ENCODE measurements at places on chromosomes 2 and 18.

DNA sequence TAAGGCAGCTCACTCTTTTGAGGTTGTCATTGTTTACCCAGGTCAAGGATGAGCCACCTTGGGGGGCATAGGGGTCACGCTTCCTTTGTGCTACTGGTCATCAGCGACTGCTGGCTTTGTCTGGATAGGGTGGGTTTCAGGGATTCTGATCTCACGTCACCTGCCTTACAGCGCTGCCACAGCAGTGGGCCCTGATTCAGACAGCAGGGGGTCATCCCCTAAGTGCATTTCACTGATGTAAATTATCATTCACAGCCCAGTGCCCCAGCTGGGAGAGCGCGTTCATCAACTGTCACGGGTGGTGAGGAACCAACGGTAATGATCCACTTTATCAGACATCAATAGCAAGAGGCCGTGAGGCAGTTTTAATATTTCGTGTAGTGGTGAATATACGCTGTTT, 291.2 kb downstream of the NEDD4L start:
- DNase-seq: no peak

DNA sequence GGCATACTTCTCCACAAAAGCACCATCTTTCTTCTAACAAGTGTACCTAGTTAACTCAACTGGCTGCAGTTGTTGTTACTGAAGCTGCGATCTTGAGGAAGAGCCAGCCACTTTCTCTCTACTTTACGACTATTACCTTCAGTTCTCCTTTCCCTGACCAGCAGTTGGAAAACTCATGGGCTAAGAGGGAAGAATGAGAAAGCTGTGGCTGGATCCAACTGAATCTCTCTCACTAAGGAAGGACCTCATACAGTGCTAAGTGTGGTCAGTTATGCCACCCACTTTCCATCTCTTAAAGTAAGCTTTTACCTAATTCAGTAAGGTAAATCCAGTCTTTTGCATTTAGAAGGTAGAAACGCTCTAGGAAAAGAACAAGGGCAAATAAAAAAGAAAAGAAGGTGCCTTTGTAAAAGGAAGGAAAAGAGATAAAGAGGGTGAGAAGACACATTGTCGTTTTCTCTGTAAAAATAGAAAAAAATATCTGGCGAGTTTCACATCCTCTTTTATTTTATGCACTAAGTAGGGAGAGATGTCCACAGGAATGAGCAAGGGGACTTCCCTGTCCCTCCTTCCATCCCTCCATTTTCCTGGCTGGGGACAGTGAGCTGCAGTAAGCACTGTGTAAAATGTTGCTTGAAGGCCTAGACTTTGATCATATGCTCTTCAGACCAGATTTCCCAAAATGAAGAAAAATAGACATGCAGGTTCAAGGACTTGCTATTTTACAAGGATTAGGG, 73.4 kb downstream of the PLEKHM3 start:
- DNase-seq: no peak

- no peak for DNase-seq
Measured at GRCh38 chr2:2271469-2271941, 59.6 kb downstream of the MYT1L start.

GRCh38 chr18:63963615-63964256, 6.1 kb upstream of the SERPINB8 start:
- DNase-seq: no peak

DNA sequence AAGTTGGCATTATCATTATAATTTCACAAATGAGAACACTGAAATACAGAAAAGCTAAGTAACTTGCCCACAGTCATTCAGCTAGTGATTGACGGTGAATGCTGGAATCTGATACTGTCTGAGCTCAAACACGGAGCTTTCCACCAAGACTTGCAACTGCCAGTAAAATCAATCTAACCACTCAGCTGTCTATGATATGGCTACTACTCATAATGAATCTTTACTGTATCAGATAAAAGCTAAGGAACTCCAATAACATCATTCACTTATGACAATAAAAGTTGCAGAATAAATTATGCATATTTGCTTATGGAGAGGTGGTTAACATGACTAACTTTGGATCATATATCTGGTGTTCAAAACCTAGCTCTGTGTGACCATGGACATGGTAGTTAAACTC, 279.4 kb upstream of the NXPH2 start:
- no peak for DNase-seq

DNA sequence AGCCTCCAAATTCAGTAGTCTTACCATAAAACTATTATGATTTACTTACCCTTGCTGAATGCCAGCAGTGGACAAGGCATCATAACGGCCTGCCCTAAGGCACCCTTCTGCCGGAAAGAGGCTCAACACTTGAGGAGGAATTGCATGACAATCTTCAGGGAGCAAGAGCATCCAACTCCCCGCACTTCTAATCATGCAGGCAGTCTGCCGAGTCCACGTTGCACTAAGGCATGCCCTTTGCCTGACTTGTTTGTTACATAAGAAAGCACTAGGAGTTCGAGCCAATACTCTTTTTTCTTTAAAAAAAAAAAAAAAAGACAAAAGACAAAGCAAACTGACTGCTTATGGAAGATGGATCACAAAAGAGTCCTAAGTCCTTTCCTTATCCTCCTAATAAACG, 17.9 kb upstream of the SPTBN1 start:
- DNase-seq: no peak

- no peak for DNase-seq
Measured at GRCh38 chr2:46632349-46632748, 153.0 kb downstream of the TMEM247 start.

DNA sequence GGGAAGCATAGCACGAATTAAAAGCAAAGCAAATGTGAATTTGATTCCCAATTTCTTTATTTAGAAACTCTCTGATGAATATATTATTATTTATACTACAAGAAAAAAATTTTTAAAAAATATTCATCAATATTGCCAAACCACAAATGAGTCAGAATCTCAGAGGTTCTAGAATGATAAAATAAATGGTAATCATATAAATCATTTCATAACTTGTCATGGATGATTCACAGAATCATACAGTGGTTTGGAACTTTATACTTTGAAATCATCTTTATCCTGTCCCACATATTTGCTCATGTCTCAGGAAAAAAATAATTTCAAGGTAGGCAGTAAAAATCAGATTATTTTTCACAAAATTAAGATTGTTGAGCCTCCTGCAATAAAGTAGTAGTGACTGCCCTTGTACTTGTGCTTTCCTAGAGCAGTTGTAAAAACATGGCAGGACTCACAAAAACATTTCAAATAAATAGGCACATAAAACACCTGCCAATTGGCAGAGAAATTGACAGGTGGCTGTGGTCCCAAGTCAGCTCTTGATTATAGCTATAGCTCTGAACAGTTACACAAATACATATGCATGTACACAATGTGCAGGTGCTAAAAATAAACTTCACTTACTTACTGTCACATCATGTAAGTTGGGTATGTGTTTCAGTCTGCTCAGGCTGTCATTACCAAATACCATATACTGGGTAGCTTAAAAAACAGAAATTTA, 273.9 kb upstream of the SESTD1 start:
- no peak for DNase-seq

DNA sequence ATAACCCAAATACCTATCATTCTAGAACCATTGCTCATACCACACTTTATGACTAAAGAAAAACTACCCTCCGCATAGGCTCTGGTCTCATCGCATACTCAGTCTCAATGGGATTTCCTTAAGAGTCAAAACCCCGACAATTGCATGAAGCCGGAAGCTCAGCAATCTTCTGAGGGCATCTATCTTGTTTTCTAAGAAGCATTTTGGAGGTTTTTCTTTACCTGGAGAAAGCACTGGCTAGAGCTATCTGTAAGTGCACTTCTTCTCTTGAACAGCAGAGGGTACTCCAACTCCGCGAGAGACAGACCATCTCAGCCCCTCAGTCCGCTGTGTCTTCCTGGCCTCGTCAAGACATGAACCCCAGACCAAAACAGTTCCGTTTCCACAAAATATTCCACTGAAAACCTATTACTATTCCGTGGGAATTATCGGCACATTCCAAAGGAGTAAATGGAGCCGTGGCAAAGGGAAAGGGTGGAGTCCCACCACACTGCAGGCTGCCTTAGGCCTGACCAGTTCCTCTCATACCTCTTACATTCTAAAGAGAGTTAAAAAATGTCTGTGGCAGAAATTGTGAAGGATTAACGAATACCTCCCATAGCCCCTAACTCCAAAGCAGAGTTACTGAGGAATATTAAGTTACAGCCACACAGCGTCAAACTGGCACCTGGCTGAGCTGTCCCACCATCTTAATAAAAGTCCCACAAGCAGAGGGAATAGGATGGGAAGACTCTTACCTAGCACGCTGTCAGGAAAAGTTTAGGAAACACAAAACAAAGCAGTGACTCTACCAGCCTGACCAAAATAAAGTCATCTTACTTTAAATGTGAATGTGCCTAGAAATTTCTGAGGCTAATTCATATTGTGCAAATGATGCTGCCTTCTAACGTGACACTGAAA, 325.6 kb upstream of the VRK2 start:
- no peak for DNase-seq

DNA sequence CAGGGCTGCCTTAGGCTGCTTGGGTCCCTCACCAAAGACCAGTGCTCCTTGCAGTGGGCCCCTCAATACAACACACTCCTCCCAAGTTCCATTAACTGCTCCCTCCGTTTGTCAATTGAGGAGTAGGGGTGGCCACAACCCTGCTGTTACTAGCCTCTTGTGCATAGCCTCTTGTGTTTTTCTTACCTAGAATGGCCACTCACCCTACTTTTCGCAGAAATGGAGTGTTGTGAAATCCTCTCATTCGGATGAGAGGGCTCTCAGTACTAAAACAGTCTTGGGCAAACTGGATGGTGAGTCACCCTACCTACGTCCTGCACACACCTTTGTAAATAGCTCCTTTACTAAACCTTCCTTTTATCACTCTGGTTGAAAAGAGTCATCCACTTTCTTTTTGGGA, 253.9 kb downstream of the OSR1 start:
- DNase-seq: no peak

DNA sequence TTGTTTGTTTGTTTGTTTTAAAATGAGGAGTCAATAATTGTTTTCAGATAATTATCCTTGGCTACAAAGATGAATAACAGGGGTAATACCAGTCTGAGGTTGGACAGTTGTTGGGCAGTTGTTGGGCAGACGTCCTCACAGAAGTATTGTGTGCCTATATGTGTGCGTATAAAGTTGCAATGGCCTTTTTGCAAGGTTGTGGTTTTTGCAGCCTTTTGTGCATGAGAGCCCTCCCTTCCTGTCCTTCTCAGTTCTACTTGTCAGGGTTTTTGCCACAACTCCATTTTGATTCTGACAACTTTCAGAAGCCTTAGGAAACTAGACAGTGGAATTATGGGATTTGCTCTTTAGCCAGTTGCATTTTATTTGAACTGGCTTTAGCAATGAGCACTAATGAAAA, 6.0 kb upstream of the STK39 start:
- DNase-seq: no peak

DNA sequence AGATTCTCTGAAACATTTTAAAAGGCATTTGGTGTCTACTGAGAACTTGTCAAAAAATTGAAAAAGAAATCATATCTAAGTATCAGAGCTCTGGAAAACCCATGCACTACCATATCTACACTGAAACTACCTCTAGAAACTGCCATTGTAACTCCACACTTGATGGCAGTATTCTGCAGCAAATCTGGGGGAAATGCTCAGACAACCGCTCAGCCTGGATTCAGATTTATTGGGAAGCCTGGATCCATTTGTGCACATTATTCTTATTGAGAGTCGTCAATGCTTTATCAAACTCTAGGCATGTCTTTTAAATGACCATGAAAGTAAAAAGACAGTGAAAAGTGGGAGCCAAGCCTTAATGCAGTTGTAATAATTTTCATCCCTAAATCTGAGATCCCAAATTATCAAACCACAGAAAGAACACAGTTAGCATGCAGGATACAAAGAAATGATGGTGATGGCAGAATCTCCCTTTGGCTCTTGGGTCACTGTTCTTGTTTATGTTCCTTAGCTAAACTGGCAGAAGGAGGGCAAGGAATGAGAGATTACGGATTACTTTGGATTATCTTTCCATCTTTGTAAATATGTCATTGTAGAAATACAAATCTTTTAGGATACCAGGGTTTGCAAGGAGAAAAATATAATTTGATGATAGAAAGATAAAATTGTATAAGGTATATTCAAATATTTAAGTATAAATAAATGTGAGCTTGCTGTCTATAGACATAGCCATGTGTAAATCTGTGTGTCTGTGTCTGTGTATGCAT, 512.1 kb upstream of the SYT4 start:
- no peak for DNase-seq

- no peak for DNase-seq
Measured at GRCh38 chr2:669323-669722, 7.9 kb downstream of the TMEM18 start.

GRCh38 chr18:26421503-26421902, 126.8 kb downstream of the KCTD1 start:
- no peak for DNase-seq

DNA sequence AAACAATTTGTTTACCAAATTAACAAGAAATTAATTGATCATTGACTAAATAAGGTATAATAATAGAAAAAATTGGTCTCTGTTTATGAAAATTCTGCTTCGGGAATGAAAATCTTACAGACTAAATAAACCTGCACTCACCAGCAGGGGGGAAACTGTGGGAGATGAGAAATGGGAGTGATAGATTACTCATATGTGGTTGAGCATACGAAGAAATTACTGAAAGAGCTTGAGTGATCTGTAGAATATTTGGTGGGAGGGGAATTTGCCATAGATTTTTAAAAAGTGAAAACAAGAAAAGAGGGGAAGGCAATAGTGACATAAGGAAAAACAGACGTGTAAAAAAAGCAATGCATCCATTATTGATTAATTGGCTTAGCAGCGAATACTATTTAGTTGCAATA, 2.2 kb downstream of the HMSD start:
- no peak for DNase-seq

DNA sequence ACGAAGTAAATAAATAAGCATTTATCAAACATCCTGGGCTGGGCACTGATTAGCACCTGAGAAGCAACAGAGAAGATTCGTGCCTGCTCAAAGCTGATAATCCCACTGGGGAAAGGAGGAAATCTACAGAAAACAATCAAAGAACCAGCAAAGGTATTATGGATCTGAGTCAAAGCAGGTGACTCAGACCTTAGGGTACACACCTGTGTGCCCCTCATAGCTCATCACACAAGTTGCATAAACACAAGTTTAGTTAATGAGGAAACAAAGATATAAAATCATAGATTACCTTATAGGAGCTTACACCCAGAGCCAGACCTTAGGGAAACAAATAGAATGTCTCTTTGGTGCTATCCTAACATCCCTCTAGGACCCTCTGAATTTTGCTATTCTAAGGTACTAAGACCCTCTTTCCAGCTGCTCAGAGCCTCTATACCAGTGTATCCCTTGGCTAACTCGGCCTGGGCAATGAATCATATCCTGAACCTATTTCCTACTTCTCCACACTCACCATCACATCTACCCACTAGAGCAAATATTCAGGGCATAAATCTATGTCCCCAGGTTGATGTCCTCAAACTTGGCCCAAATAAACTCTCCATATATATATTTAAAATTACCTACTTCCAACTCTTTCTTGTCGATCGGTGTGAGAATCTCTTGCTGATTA, 19.3 kb upstream of the CTIF start:
- no peak for DNase-seq

GRCh38 chr2:181371195-181371594, 86.0 kb upstream of the ITGA4 start:
- DNase-seq: no peak

- DNase-seq: no peak
Measured at GRCh38 chr2:217102956-217103355, 243.1 kb upstream of the TNP1 start.
